Esophagus mucosa (tissue), 1 donor: ENCODE measurements at places on chromosomes 5 and 9.
A peak's percentile ranks its signal among the peaks of the same experiment; 100 is the strongest.

DNA sequence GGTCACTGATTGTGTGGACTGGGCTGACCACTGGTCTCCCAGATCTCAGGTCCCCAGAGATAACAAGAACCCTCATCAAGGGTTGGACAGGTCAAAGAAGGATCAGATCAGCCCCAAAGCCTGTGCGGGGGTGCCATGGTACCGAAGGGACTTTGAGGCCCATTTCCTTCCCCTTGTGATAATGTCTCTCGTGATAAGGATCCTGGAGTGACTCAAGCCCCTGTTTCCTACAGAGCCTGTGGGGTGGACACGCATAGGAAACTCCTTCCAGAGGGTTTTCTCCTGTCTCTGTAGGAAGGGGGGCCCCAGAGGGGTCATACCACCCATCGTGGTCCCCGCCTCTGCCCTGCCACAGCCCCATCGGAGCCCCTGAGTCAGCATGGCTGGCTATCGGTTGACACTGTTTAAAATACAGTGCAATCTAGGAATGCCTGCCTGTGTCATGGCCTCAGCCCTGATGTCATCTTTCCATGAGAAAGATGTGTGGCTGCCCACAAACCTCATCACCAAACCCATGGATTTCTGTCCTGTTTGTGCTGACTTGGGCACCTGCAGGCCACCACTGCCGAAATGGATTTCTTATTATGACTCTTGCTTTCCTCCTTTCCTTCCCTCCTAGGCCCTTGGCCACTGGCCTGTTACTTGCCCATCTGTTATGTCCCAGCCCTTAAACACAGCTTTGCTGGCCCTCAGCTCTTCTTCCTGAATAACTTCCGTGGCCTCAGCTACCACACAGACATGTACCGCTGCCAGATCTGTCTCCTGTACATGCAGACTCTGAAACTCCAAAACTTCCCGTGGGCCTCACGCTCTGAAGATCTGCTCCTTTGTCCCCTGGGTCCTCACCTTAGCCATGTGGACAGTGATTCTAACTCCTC is 2.9 kb upstream of the CSF2 start:
- no peak for ATAC-seq

DNA sequence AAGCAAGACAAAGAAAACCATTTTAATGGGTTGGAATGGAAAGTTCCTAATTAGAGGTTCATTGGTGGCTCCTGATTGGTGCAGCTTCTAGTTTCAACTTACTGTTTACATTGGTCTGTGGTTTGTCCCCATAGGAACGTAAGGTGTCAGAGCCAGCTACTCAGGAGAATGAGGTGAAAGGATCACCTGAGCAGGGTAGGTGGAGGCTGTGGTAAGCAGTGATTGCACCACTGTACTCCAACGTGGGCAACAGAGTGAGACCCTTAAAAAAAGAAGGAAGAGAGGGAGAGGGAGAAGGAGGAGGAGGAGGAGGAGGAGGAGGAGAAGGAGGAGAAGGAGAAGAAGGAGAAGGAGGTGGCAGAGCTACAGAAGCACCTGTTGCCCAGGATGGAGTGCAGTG is 30.4 kb downstream of the KCNIP1 start:
- no peak for ATAC-seq

GRCh38 chr9:70789086-70789485 is 332.3 kb downstream of the TRPM3 start:
- no peak for ATAC-seq

- ATAC-seq: no peak
Measured at GRCh38 chr9:4690144-4690543, 10.8 kb downstream of the CDC37L1 start.

- no peak for ATAC-seq
Measured at GRCh38 chr5:166980666-166981065, 1310.8 kb upstream of the WWC1 start.

GRCh38 chr9:6382681-6383080 is 30.3 kb upstream of the UHRF2 start:
- no peak for ATAC-seq

DNA sequence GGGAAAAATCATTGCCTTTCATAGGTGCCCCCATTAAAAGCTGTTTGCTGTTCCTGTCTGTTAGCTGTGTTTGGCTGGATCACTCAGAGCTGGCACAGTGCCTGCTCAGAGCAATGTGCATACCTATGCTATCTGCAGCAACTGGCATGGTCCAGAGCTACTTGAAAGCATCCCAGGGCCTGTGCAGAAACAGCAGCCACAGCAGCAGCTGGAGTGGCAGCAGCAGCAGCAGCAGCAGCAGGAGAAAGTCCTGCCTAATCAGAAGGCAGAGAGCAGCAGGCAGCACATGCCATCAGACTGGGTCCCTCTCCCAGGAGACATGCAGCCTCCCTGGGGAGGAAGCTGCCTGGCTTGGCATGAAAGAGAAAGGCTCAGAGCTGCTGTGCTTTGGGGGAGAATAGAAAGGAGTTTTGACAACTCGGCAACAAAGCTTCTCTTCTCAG is 243.8 kb upstream of the WWC1 start:
- peak; percentile 32 for ATAC-seq

DNA sequence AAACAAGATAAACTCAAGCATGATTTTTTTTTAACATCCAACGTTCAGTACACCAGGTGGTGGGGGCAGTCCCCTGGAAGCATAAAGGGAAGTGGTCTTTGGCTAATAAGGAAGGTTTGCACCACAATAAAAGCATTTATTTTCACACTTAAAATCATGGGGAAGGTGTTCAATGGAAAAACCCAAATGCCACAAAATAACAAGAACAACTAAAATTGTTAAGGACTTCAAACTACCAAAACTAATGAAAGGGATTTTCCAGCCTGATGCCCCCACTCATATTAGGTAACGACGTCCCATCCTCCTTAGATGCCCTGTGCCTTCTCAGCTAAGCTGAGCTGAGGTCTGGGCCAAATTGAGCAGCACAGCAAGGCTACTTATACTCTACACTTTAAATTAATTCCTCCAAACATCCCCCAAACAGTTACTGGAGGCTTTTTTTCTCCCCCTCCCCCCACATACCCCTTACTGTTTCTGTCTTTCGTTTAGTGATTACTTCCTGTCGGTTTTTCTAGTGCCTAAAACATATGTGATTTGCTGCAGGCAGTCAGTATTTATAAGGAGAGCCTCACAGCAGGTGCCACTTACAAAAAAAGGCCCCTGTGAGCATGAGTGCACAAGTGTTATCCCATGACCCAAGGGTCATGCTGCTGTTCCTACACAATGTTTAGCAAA is 259.7 kb upstream of the ZNF608 start:
- ATAC-seq: no peak

DNA sequence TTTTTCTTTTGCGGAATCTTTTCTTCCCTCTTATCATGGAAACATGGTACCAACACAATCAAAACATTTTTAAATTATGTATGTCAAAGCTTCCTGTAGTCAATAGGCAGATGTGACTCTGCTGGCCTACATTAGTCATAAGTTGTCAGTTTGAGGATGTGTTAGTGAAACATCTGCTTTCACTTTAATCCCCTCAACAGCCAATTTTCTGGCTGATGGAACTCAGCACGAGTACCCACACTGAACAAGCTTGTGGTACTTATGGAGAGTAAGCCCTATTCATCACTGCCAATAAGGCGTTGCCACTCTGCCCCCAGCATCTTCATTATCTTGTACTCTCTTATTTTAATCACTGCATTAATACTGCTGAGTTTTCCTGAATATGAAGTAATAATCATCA is 1034.4 kb downstream of the CDH9 start:
- ATAC-seq: no peak

- peak; percentile 86 for ATAC-seq
Measured at GRCh38 chr5:173802670-173803165, 85.4 kb upstream of the CPEB4 start.

GRCh38 chr5:87442419-87442818 is 29.7 kb upstream of the CCNH start:
- ATAC-seq: no peak

DNA sequence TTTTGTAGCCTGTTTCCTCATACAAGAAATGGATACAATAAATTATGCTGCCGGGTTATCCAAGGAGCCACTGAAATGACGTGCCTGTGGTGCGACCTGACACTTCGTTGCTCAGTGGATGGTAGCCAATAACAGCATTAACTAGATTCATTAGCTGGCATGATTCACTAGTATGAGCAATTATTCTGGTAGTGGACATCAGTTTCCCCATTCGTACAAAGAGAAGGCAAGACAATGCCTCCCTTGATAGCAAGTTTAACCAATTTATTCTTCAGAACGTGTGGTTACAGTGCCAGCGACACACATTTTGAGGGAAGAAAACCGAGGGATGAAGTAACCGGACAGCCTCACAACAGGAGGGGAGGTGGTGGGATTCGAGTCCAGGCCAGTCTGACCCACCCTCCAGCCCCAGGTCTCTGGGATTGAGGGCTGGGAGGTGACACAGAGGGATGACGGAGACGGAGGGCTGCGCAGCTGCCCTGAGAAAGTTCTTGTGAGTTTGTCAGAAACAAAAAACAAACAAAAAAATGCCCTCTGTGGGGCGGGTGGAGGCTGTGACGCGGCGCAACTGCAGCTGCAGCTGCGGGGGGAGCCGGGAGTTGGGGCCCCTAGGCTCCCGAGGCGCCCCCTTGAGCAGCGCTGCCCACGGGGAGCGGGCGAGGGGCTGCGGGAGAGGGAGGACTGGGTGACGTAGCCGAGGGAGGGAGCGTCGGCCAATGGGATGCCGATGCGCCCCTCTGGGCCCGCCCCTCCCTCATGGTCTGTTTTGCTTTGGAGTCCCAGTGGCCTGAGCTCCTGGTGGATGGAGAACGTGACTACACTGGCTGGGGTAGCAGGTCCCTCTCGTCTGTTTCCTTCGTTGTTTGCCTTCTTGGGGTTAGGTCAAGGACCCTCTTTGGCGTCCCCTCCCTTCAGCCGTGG is 10.9 kb downstream of the LHX2 start:
- no peak for ATAC-seq

- no peak for ATAC-seq
Measured at GRCh38 chr9:116383936-116384335, 230.3 kb downstream of the PAPPA start.

DNA sequence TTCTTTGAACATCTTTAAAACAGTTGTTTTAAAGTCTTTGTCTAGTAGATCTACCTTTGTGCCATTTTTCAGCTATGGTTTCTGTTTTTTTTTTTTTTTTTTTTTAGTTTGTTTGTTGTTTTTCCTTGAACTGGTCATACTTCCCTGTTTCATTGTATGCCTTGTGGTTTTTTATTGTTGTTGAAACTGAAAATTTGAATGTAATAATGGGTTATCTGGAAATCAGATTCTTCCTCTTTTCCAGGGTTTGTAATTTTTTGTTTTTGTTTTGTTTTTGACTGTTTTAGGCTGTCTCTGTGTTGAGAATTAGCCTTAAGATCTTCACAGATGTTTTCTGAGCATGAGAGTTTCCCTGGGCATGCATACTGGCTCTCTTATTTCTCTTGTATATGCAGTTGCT is 269.6 kb upstream of the DAP start:
- ATAC-seq: no peak

DNA sequence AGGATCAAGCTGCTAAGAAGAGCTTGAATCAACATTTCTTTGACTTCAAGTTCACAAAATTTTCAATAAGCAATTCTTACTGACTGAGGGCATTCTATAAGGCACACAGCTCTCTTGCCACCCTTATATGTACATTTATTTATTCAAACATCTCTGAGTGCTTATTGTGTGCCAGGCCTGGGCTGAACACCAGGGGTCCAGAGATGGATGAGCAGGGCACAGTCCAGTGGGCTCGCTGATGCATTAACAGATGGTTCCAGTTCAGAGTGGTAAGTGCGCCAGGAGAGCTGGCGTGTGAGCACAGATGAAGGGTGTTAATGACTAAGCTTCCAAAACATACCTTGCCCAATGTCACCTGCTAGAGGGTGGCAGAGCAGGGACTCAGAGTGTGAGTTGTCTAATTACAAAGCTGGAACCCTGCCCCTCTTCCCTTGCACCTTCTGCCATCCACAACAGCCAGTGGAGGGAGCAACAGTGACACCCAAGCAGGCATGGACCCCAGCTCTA is 24.6 kb downstream of the ALG2 start:
- no peak for ATAC-seq

DNA sequence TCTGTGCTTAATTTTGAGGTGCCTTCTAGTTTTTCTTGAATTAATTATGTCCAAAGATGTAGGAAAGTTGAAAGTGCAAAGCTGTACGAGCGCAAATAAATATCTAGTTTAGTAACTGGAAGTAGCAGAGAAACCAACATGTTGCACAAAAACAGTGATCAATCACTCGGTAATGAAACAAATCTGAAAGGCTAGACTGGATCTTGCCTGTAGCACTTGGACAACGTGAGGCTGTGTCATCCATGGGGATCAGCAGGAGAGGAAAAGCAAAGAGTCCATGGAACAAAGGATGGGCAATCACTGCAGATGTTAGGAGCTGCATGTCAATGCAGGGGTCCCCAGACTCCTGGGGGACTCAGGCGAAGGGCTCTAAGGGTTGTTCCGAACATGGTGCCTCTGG is 424.2 kb downstream of the IRX1 start:
- ATAC-seq: peak; percentile 22

DNA sequence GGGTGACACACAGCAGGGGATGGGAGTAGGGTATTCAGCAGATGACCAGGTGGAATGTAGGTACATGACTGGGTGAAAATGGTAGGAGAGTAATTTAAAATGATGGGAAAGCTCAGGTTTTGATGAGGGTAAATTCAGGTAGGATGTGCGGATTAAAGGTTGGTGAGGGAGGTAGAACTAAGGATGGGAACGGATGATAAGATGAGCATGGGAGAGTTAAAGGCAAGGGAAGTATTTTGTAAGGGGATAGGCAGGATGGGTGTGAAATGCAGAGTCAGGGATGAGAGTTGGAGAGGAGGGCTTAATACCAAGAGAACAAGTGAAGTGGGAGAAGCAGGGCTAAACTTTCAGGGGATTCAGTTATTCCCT is 1.5 kb downstream of the TLN1 start:
- no peak for ATAC-seq

DNA sequence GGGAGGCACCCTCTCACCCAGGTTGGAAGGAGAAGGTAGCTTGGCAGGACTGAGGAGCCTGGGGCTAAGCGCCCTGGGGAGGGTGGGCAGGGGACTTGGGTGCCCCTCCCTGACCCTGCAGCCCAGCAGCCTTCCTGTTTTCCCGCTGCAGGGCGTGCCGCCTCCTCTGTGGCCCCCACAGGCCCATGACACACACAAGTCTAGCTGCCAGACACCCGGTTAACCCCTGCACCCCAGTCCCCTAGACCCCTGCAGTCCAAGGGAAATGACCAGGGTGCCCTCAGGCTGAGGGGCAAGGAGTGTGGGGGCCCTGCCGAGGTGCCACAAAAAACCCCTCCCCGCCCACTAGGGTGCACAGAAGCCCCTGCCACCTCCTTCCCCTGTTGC is 33.0 kb downstream of the GOLGA2 start:
- no peak for ATAC-seq
